ENCODE measurements at places on chromosomes 12 and 14. TPM values are rescaled to one million over a fixed set of nuclear protein-coding genes. Genes with fewer than 3 reads are reported as not detected.

NKX2-1 gene
- total RNA-seq, result not detected

C12orf50 gene
- 0.10 TPM for total RNA-seq

CRACR2A gene
- 27.3 TPM for total RNA-seq

GRIN2B gene
- 0.03 TPM for total RNA-seq

TMEM63C gene
- total RNA-seq, result 0.55 TPM

HPD gene
- 3.1 TPM for total RNA-seq

KLRC4 gene
- total RNA-seq, result 3.4 TPM

TRAFD1 gene
- total RNA-seq, result 37.0 TPM

NRXN3 gene
- total RNA-seq, result 6.7 TPM

SENP1 gene
- 32.3 TPM for total RNA-seq

EEF1AKMT3 gene
- 9.8 TPM for total RNA-seq

CLECL1 gene
- total RNA-seq, result 0.91 TPM

SCNN1A gene
- 63.8 TPM for total RNA-seq

SDR9C7 gene
- not detected for total RNA-seq

OTUB2 gene
- 1.6 TPM for total RNA-seq

L3HYPDH gene
- 31.3 TPM for total RNA-seq

OR11H12 gene
- total RNA-seq, result not detected

NPFF gene
- not detected for total RNA-seq

LRTM2 gene
- total RNA-seq, result not detected

SLC5A8 gene
- total RNA-seq, result not detected

KRT8 gene
- 815 TPM for total RNA-seq
